ENCODE measurements at places on chromosomes 7 and 10.

DNA sequence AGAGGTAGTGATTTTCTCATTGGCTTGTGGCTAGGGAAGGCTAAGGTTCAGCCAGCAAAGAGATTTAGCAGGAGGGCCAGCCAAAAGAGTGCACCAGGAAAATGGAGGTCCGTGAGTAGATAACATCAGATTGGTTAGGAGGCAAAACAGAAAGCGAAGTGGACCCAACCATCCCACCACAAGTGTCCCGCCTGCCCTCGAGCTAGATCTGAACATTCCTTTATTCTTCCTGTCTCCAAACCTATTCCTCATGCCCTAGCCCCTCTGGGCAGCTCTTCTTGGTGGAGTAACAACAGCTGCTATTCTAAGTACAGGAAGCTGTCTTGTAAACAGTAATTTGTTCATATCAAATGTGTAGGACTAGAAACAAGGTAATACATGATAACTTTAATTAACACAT lies 85.7 kb upstream of the BET1 start:
- DNase-seq, result no peak

- DNase-seq, result no peak
Measured at GRCh38 chr7:123548406-123548805, 9.2 kb downstream of the NDUFA5 start.

GRCh38 chr7:41685684-41686083 lies 17.2 kb downstream of the INHBA start:
- no peak for DNase-seq

DNA sequence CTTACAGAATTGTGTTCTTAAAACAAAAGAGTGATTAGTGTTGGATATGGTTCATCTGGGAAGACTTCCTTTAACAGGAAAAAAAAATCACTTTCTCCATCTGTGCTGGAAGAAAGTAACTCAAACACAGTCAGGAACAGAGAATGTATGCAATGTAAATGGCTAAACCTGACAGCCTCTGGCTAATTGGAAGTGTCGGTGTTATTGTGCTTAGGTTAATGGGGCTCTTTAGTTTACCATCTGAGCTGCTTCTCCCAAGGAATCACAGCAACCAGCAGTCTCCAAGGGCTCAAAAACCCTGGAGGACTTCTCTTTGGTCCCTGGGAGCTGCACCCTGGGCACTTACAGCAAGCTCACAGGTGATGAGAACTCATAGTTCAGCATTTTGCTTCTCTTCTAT lies 724.5 kb downstream of the LRMDA start:
- no peak for DNase-seq

DNA sequence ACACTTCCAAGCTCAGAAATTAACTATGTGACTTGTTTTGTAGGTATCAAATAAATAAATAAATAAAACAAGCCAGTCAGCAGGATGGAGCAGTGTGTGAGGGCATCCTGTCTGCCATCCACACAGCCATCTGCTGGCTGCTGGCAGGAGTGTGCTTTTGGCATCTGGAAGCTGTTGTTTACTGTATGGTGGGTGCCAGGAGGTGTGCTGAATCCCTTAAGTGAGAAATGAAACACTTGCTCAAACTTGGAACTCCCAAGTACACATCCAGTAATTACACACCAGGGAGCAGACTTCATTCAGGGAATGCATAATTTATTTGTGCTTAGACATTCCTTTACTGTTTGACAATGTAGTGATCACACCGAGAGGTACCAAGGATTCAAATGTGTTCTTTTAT lies 16.9 kb upstream of the TAX1BP1 start:
- no peak for DNase-seq

DNA sequence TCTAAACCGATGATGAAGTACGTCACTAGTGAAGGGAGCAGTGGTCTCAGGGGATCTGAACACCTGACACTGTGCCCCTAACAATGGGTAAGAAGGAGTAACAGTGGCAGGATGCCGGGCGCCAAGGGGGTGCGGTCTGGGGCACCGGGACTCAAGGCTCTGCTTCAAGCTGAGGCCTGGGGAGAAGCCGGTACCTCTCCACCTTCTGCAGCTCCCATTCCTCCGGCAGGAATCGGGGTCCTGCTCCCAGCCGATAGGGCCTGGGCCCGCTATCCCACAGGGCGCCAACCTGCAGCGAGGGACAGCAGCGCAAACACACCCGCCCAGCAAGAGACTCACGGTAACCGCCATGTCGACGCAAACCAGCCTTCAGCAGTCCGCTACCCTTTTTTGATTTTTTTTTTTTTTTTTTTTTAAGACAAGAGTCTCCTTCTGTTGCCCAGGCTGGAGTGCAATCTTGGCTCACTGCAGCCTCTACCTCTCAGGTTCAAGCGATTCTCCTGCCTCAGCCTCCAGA lies 8.8 kb upstream of the CHST12 start:
- DNase-seq, result no peak

DNA sequence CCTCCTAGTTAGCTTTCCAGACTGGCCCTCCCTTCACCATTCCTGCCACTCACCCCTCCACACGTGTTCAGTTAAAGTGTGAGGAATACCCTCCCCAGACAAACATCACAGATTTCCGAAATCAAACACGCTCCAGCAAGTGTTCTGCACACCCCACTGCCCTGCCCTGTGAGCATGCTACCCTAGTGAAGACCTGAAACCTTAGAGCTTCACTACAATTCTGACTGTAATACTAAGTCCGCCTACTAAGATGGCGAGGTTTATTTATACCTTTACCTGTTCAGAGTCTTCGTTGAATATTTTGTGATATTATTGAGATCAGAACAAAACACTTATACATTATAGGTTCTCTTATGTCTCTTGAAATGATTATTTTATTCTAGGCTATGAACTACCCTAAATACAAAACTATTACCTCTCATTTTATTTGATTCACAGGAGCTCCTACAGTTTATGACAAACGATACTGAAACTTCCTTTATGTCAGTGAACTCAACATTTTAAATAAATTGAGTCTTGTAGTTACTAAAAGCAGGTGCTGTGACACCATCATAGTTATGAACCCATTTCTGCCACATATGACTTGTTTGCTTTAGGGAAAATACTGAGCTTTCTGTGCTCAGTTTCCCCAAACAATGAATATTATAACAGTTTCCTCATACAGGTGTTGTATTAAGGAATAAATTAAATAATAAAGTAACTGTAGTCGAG lies 8.6 kb downstream of the SCIN start:
- no peak for DNase-seq

DNA sequence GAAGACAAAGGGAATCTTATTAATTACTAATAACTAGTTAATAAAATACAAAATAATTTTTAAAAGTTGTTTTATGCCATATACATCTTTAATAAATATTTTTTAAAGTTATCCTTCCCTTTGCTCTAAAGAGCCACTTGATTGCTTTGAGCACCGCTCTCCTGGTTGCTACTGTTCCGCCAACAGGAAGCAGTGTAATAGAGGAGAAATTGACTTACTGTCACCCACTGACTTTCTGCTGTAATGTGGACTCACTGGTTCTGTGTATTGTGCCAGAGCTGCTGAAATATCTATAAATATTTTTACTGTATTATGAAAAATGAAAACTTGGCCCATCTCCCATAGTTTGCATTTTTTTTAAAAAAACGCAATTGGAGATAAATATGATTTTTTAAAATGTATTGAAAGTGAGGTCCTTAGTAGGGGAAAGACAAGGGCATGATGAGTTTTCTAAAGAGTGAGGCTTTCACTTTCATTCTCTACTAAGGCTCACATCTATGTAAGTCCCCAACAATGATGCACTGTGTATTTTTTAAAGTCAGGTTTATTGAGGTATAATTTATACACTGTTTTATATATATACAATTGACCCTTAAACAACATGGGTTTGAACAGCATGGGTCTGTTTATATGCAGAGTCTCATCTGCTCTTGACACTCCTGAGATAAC lies 100.5 kb downstream of the NPY start:
- DNase-seq, result no peak

DNA sequence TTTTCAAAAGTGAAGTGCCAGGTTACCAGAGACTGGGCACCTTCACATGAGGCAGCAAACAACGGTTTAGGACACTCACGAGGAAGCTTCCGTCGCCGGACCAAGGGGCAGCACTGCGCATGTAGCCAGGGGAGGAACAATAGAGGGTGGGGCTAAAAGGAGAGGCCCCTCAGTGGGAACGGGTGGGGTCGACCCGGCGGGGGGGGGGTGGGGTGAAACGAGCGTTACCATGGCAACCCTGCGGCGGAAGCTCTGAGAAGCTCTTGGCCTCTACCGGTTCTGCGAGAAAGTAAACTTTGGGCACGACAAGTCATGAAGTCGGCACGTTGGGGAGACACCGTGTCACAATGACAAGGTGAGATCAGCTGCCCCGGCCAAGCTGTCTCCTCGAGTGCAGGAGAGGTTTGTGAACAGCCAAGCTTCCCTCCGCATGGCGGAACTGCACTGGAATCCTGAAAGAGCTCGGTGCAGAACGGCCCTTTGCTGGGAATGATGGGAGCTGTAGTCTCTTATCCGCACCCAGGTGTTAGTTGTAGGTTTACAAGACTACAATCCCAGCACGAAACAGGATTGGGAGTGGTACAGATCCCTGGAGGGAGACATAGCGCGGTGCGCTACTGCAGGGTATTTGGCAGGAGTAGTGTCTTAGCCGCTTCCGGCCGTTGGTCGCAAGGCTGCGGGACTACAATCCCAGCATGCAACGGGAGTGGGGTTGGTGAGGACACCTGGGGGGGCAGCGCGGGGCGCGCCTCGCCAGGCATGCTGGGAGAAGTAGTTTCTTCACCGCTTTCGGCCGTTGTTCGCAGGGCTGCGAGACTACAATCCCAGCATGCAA lies 72.8 kb upstream of the ZNF722 start:
- no peak for DNase-seq

DNA sequence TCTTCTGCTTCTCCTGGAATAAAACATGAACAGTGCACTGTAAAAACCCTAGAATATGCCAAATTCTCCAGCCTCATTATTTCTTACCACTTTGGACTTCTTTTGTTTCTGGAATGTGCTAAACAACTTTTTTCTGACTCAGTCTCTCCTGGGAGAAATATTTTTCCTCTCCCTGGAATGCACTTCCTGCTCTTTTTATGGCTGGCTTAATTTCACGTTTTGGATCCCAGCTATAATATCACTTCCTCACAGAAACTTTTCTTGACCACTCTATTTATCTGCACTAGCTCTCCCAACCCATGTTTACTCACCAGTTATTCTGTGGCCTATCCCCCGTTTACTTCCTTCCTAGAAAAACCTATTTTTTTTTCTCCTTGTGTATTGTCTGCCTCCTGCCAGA lies 26.7 kb downstream of the ABCB5 start:
- DNase-seq, result no peak

- no peak for DNase-seq
Measured at GRCh38 chr7:25180592-25180923, 47.7 kb downstream of the NPVF start.

- no peak for DNase-seq
Measured at GRCh38 chr10:27258838-27259812, 18.5 kb upstream of the ACBD5 start.

DNA sequence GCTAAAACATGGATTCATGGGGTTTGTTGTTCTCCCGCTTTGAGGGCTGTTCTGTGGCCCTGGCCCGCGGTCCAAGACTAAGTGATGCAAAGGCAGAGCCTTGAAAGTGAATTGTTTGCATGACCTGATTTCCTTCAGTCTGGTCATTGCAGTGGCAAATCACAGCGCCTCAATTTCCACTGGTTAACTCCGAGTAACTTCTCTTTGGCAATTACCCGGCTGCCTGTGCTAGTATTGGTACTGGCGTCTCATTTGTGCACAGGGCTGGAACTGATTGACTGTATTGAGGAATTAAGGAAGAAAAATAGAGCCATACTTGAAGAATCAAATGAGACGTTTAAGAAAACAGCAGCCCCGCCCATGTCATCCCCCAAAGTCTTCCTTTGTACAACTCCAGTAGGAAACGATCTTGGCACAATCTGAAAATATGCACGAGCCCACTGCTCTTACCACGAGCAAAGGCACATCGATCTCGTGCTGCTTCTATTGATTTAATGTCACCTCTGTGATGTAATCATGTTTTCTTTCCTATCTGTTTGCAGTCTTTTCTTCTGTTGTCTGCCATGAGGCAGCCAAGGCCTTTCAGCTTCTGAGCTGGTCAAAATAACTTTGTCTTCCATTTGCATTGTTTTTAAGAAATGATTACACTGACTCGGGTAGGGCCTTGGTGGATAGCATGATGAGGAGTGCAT lies 60.6 kb upstream of the SHH start:
- no peak for DNase-seq

GRCh38 chr10:107164992-107165391 lies 486 bp upstream of the SORCS1 start:
- DNase-seq, result no peak

- no peak for DNase-seq
Measured at GRCh38 chr7:125059861-125060456, 130.3 kb upstream of the POT1 start.

DNA sequence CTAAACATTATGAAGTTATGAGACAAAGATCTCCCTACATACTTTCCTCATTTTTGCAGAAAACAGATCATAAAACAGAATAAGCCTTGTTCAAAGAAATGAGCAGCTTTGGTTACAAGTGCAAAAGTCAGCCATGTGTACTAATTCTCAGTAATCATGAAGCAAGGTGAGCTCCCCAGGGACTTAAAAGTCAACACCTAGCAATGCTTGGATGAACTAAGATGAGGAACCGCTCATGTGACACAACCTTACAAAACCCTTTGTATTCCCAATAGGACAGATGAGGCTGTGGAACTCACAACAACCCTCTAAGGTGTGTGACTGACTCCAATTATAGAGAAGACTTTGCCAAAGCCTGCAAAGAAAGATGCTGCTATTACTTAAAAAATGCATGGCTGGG lies 154.5 kb downstream of the SLC25A13 start:
- no peak for DNase-seq

DNA sequence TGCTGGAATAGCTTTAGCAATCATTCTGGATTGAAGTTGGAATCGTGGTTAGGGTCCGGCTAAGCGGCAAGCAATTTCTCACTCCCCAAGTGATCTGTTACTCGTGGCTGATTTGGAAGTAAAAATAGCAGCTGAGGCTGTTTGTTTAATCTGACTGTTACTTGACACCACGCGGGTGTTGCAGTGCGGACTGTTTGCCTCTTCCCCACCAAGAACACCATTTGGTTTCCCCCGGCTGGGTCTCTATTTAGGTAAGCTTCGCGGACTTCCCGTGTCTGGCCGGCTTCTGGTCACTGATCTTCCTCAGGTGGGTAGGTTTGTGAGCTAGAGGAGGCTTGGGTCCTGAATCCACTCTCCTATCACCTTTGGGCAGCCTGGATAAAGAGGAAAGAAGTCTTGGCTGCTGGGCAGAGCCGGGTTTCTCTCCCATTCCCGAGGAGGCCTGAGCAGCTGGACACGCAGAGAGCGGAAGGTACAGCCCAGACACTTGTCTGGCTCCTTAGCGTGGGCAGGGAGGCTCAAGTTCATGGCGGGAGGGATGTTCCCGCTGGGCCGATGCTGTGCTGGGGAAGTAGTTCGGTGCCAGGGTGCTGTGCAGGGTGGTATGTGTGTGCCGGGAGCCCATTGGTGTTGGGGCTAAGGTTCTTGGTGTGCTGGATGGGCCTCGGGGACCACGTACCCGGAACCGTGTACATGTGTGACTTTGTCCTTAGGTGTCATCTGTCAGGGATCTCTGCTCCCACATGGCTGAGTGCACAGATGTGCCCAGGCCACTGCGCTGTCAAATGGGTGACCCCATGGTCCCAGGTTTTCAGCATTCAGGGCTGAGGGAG lies at the start of gene C10orf71:
C10orf71 (plus strand) TSS at position 188 of the 833 bp plus-strand sequence. CDS start 23,376 bp downstream, outside the sequence.
- DNase-seq, result no peak

- no peak for DNase-seq
Measured at GRCh38 chr7:151856098-151856497, 20.8 kb downstream of the PRKAG2 start.

Measured in AG09319 (cell line).